ENCODE measurements at places on chromosomes 13 and 19.

DNA sequence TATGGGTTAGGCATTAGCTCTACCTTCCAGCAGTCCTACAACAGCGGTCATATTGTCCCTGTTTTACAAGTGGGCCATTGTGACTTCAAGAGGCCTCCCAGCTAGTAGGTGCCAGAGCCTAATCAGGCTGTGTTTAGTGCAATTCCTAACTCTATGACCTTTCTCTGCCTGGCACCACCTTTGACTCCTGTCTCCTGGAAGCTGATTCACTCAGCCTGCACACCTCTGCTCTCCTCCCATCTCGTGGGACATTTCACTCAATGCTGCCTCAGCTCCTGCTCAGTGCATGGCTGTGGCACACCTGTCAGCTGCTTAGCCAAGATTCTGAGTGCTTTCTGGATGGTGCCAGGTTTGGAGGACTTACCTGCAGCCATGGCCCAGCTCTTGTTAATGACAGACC lies 9.5 kb upstream of the GJB6 start:
- no peak for DNase-seq

GRCh38 chr19:41784743-41785142 lies 11.6 kb upstream of the CEACAM3 start:
- DNase-seq = no peak

- DNase-seq = no peak
These were observed 14.4 kb upstream of the AKAP8 start for GRCh38 chr19:15393963-15394362.

GRCh38 chr19:37332839-37333238 lies 38.1 kb upstream of the ZNF527 start:
- DNase-seq = no peak

GRCh38 chr19:4445963-4446703 lies 11.5 kb downstream of the UBXN6 start:
- no peak for DNase-seq

- no peak for DNase-seq
These were observed 79.9 kb downstream of the ZNF431 start for GRCh38 chr19:21221693-21222092.

GRCh38 chr19:2381148-2381820 lies 21.2 kb downstream of the TMPRSS9 start:
- DNase-seq = no peak

DNA sequence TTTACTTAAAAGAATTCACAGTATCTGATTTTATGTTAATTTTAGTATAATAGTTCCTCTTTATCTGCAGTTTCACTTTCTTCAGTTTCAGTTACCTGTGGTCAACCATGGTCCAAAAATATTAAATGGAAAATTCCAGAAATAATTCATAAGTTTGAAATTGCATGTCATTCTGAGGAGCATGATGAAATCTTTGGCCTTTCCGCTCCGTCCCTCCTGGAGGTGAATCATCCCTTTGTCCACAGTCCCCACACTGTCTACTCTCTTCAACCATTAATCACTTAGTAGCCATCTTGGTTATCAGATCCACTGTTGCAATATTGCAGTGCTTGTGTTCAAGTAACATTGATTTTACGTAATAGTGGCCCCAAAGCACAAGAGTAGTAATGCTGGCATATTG lies 26.9 kb downstream of the SLITRK6 start:
- DNase-seq = no peak

Measured in stimulated activated CD4-positive, alpha-beta T cell treated with anti-CD3 and anti-CD28 coated beads, Interleukin-4, amount 100 ng/mL, for 24 hours (primary cell).